ENCODE measurements at places on chromosomes 5 and 9. TPM values are rescaled to one million over a fixed set of nuclear protein-coding genes. Genes with fewer than 3 reads are reported as not detected.

Gene MCCC2
- total RNA-seq, result 22.8 TPM

DNA sequence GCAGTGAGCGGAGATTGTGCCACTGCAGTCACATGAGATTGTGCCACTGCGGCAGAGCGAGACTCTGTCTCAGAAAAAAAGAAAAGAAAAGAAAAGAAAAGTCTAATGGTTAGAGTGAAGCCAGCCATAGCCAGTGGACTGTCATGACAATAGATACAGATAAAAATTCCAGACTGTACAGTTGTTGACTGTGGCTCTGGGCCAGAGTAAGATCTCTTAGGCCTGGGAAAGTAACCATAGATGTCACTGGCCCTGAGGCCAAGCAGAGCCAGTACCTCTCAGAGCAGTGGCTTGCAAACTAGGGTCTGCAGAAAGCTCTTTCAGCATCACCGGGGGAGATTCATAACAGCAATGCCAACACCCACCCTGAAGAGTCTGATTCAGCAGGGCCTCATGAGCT lies 44.1 kb upstream of the SUB1 start:
- DNase-seq, result no peak

- no peak for DNase-seq
Measured at GRCh38 chr5:67999391-67999790, 216.2 kb upstream of the PIK3R1 start.

Gene CDH9
- total RNA-seq, result not detected

DNA sequence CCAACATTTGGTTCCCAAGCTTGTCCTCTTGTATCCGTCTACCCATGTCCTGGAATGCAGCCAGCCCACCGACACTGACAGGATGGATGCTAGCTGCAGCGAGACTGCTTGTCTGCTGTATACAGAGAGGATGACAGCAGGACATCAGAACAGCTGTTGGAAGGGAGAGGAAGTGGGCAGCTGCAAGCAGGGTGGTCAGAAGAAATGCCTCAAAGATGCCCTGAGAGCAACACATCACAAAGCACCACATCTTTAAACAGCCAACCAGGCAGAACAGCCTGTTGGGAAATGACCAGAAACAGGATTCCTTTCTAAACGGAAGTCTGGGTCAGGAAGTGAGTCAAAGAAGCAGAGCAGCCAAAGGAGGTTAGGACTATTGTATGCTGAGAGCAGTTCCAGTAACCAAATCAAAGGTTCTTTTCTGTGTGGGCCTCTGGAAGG lies 219.1 kb downstream of the NDUFS4 start:
- no peak for DNase-seq

GRCh38 chr5:151086192-151086869 lies 5.5 kb upstream of the TNIP1 start:
- no peak for DNase-seq

GRCh38 chr5:179772351-179772750 lies 21.4 kb upstream of the LTC4S start:
- DNase-seq, result no peak

DNA sequence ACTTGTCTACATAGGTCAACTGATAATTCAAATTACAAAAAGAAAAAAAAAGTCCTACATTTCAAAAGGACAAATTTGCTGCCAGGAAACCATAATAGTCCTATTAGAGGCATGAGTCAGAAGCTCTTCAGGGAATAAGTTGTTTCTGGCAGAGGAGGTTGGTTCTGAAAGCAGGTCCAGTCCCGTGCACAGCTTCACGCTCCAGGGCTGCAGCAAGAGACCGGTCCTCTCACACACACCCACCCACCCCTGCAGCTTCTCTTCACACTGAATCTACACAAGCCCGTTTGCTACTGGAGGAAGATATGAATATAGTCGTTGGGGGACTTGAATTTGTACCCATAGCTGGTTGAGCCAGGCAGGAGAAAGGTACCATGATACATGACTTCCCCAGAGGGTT lies 36.9 kb upstream of the SLC1A3 start:
- DNase-seq, result no peak

DNA sequence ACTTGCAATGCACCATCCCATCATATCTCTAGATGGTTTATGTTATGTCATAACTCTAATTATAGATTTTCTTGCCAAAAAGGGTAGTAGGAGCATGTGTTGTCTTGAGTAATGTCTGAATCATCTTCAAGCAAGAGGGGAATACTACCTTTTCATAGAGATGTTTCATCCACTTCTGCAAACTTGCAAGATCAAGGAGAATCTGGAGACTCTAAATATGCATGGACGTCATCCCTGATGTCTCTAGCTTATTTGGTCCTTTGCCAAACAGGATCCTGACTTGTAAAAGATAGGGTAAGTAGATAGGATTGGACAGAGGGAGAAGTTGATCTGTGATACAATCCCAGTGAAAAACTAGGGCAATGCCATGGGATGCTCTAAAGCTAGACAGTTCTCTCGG lies 246.5 kb downstream of the DMRTA1 start:
- DNase-seq, result no peak

GRCh38 chr9:124419832-124420489 lies 4.7 kb upstream of the PSMB7 start:
- no peak for DNase-seq

Gene ENTPD2
- total RNA-seq, result 1.6 TPM

DNA sequence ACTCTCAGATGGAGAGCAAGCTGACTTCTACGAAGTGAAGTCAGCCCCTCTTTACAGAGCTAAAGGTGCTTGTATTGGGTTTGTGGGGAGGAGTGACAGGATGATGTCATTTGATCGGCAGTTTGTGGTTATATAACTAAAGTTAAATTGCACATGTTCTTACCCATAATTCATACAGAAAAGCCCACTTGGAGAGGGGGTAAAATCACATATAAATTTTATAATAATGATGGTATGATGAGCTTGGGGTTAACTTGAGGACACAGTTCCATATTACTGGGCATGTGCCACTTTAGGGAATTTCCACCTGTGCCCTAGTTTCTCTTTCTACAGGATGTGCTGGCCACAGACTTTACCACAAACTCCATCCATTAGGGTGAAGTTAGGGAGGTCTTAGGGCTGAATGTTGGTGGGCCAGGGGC lies 1178.6 kb upstream of the CDH9 start:
- DNase-seq, result no peak

DNA sequence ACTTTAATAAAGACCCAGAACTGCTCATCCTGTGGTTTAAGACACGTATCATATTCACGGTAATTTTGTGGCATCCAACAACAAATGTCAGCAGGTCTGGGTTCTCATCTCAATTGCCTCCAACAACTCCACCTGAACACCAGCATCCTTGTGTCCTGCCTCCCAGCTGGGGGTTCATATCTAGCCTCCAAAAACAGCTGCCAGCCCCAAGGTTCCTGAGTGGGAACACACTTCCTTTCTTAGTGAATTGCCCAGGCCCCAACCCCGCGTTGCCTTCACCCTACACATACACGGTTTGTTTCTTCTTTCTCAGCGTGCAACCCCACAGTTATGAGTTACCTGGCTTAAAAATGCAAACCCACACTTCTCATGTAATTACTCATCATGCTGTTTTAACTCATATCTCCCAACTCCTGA lies 77.9 kb downstream of the SEMA4D start:
- DNase-seq, result no peak
